ENCODE measurements at places on chromosomes 7 and 10. TPM values are rescaled to one million over a fixed set of nuclear protein-coding genes. Genes with fewer than 3 reads are reported as not detected.

DNA sequence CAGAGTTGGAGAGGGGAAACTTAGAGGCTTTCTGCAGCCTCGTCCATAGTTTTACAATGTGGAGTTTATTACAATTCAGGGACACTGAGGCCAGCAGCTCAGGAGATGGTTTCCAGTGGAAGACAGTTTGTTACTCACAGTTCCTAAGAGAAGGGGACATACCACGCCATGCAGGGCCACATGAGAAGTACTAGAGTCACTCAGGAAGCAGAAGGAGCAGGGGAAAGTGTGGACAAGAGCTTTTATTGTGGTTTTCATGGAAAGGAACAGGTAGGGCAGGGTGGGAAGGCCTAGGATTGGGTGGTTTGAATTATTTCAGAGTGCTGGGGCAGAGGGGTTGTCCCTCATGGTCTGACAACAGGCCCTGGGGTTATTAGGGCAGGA lies 292.1 kb upstream of the IGFBP3 start:
- no peak for DNase-seq

DNA sequence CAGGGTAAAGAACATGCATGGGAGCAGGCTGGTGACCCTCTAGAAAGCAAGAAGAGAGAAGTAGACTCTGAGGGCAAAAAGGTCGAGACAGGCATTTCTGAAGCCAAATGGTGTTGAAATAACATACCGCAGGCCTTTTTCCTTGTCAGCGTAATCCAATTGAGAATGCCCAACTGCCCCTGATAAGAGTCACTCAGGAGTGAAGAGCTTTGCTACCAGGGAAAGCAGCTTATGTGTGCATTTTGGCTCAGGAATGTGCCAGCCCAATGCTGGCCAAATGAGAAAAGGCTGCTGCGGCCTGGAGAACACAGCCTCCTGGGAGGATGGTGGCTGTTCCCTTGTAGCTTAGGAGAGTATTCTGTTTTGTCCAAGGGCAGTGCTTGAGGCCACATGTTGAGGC lies 61.4 kb upstream of the NFKB2 start:
- no peak for DNase-seq

GRCh38 chr10:94439275-94439861 lies 37.0 kb downstream of the TBC1D12 start:
- no peak for DNase-seq

GRCh38 chr10:89627830-89628229 lies 17.2 kb downstream of the PANK1 start:
- no peak for DNase-seq

GRCh38 chr7:112286250-112287086 lies 80.0 kb downstream of the ZNF277 start:
- DNase-seq: no peak

DNA sequence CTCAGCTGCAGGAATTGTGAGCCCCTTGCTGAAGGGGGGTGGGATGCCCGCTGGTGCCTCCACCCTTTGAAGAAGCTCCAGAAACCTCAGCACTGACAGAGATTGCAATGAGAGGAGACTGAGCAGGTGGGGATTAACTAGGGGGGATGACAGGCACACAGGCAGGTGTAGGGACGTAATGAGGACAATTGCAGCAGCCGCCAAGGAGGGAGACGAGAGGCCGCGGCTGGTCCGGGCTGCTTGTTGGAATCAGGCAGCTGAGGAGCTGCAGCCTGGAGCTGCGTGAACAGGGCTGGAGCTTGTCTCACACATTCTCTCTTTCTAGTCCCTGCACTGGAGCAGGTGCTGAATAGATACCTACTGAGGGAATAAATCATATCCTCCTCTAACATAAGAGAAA lies 122.0 kb upstream of the TCERG1L start:
- no peak for DNase-seq

DNA sequence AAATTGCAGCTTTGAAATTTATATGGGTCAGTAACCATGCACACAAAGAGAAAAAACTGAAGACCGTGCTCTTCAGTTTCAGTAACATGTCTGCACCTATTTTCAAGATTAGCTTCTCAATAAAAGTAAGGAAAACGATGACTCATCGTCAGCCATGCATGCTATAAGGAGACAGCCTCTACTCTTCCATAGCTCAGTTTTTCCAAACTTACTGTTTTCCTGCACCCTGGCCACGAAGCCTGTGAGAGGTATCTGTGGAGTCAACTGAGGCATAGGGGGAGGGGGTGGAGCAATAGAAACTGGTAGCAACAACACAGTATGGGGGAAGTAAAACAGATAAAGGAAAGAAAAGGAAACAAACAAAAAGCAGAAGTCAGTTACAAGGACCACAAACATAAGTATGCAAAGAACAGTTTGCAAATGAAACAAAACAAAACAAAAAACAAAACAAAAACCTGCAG lies 58.0 kb downstream of the PDSS1 start:
- no peak for DNase-seq

DNA sequence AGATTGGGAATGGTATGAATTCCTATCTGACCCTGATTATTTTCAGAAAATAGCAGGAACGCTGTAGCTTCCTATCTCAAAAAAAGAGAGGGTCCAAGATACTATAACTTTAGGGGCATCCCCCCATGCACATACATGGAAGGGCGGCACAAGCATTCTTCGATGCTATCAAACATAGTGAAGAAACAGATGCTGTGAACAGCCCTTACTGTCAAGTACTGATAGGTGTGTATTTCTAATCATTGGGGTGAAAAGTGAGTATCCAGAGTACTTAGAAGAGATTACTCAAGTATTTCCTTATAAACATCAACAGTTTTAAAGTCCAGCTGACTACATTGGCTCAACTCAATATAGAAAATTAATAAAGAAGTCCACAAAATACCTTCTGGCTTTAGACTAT lies 17.0 kb upstream of the NUP42 start:
- no peak for DNase-seq

DNA sequence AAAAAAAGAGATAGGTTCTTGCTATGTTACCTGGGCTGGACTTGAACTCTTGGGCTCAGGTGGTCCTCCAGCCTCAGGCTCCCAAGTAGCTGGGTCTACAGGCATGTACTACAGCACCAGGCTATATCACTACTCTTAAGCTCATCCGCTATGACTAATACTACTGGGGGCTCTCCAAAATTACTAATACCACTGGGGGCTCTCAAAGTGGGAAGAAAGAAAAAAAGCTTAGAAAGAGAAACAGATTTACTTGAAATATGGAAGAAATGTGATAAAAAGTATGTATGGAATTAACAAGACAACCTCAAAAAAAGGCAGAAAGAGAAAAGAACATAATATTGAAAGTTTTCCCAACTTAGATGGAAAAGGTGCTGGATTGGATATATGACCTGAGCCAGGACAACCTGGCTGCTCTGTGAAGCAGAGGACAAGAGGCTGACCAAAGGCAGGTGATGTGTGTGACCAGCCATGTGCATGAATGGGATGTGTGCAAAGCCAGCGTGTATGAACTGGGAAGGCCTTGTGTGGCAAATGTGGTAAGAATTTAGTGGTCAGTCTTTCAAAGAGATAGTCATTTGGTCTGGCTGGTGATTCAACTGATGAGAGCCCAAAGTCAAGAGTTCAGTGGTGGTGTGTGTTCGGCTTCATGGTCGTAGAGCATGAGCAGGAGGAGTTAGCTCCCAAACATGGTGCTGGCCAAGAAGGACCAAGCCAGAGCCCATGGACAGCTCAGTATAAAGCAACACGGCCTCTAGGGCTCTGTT lies 232.4 kb upstream of the KLF14 start:
- DNase-seq: no peak

DNA sequence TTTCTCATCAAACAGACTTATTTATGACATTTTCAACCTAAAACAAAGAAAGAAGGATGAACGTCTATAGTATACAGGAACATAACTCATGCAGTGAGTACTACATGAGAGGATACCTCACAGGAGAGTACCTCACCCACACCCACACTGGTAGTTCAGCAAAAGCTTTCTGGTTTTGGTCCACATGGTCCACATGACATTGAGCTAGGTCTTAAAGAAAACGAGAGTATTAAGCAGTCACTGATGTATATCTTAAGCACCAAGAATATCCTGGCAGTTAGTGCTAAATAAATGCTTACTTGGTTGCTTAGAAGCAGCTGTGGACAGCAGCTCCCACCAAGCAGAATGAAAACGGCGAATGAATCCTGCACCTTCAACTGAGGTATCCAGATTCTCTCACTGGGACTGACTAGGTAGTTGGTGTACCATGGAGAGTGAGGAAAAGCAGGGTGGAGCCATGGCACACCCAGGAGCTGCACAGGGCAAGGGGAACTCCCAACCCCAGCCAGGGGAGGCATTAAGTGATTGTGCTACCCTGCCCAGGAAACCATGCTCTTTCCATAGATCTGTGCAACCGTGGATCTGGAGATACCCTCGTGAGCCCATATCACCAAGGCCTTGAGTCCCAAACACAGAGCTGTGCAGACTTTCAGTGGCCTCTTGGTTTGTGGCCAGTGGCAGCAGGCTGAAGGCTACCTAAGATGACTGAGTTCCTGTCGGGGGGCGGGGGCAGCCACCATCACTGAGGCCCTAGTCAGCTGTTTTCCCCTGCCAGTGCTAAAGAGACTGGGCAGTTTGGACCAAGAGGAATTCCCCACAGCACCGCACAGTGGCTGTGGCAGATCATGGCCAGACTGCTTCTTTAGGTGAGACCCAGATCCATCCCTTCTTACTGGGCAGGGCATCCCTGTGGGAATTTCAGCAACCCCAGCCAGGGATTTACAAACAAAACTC lies 143.4 kb downstream of the SGMS1 start:
- no peak for DNase-seq

DNA sequence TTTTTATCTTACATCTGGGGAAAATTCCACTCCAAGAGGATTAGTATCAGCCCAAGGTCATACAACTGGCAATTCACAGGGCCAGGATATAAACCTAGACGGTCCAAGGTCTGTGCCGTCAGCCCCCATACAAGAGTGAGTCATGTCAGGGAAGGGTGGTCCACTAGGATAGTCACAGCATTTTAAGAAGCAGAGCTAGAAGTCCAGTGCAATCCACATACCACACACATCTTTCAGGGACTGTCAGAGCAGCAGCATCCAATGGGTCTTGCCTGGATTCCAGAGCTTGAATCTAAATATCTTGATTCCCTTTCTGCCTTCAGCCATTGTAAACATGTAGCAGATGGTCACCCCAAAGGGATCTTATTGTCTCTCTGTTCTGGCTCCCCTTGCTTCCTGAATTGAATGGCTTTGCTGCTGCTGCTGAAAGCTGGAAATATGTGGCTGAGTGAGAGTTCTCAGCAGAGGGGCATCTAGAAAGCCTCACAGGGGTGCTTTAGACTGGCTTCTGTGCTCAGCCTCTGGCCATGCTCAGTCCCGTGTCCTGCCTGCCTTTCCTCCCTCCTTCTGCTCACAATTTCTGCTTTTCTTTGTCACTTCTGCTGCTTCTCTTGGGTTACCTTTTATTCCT lies 9.9 kb upstream of the OR6V1 start:
- DNase-seq: no peak

DNA sequence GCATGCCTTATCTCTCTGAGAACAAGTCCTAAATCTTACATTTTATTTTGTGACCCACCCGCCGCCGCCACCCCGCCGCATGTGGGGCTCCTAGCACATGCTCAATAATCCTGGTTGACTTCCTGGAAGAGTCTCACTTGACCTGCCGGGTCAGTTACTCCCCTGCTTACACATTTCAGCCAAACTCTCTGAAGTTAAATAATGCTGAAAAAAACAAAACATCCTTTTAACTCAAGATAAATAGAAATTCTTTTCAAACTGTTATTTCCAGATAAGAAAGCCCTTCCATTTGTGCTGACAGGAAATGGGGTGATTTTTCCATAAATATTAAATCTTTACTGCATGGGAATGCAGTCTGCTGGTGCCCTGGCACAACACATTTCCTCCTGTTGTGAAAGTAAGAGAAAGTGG lies 123.5 kb downstream of the ABLIM1 start:
- no peak for DNase-seq

- DNase-seq: no peak
Observed at GRCh38 chr7:36272211-36272566, 117.5 kb upstream of the ANLN start.

DNA sequence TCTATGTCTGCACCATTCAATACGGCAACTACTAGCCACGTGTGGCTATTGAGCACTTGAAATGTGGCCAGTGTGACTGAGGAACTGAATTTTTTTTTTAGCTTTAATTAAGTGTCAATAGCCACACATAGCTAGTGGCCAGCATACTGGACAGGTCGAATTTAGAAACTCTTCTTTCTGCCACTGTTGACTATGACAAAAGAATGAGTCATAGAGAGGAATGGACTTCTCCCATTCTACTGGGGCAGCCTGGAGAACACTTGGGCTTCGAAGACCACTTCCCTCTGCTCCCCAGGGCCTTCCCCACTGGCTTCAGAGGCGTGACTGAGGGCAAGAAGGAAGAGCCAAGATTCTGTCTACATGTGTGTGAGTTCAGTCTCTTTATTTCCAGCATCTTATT lies 137.5 kb downstream of the SNX10 start:
- no peak for DNase-seq

DNA sequence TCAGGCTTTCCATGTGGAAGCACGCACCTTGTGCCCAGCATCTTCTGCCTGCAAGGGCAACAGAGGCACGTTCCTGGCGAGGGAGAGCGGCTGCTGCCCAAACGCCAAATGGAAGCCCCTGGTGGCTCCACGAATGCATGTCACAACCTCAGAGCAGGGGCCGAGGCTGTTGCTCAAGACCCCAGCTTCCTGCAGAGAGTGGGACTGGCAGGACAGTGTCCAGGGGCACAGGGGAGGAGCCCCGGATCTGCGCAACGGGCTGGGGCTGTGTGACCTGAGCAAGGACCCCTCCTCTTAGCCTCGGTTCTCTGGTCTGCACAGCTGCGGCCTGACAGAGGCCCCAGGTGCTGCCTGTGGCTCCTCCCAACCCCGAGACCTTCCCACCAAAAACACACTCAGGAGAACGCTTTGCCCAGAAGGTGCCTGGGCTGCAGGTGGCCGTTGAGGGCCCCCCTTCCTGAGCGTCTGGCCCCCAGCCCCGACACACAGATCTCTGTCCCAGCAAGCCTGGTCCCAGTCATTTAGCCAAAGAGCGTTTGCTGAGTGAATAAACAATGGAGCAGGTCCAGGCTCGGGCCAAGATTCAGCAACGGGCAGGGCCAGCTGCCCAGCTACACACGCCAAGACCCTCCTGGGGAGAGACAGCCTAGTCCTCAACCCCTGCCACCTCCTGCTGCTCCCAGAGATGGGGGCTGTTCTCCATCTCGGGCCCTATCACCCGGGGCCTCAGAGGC lies 1.2 kb downstream of the MICALL2 start:
- DNase-seq: no peak

- DNase-seq: no peak
Observed at GRCh38 chr10:1316121-1316808, 260.1 kb downstream of the WDR37 start.

GRCh38 chr7:133794479-133794878 lies 332.7 kb upstream of the LRGUK start:
- DNase-seq: no peak

DNA sequence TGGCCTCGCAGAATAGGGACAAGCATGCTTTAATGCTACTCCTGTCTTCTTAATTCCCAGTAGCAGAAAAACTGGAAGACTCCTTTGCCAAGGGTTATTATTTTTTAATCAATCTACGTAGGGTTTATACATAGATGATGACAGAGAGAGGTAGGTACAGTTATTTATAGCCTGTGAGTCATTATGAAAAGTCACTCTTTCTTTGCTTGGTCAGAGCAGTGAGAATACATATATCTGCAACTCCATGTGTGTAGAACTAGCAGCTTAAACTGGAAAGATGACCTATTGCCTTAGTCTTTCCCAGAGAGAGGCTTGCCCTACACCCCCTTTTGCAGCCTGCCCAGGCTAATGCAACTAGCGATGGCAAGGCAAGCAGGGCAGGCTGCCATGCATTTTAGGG lies 1050.6 kb downstream of the NRG3 start:
- DNase-seq: no peak

Gene PRLHR
- total RNA-seq: not detected

Gene ERVW-1
- not detected for total RNA-seq

Gene NSUN5
- 55.8 TPM for total RNA-seq

Gene TET1
- 68.5 TPM for total RNA-seq

Gene ZNF736
- not detected for total RNA-seq

Gene ADAM22
- total RNA-seq: 17.9 TPM

Gene CALN1
- total RNA-seq: 15.2 TPM
